ENCODE measurements at places on chromosomes 1 and 21.

DNA sequence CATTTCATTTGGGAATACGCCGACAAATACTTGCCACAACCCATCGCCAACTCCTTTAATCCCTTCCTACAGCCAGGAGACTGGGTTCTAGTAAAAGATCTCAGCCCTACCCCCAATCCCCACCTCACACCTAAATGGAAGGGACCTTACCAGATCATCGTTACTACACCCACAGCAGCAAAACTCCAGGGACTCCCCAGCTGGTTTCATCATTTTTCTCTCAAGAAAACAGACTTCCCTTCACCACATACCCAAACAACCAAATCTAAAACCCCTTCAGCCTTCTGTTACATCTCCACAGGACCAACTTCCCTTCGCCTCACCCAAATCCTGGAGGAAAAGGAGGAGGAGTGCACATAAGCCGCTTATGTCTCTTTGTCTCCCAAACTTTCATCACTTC is 23.7 kb upstream of the SLC2A5 start:
- no peaks in the 10 kb centered on the region for H3K27me3 ChIP-seq
- no peaks in the 10 kb centered on the region for H3K36me3 ChIP-seq
- H3K27ac ChIP-seq: no peak overlapping the region
- DNase-seq: no peak
- no peak overlapping the region for H3K4me3 ChIP-seq

- H3K27me3 ChIP-seq: no peaks in the 10 kb centered on the region
- H3K27ac ChIP-seq: no peak overlapping the region
- peaks cover 10% of the 10 kb centered on the region for H3K4me1 ChIP-seq
- no peaks in the 10 kb centered on the region for H3K36me3 ChIP-seq
- H3K4me3 ChIP-seq: no peak overlapping the region
Observed at GRCh38 chr21:15742052-15742670, 12.4 kb downstream of the USP25 start.

DNA sequence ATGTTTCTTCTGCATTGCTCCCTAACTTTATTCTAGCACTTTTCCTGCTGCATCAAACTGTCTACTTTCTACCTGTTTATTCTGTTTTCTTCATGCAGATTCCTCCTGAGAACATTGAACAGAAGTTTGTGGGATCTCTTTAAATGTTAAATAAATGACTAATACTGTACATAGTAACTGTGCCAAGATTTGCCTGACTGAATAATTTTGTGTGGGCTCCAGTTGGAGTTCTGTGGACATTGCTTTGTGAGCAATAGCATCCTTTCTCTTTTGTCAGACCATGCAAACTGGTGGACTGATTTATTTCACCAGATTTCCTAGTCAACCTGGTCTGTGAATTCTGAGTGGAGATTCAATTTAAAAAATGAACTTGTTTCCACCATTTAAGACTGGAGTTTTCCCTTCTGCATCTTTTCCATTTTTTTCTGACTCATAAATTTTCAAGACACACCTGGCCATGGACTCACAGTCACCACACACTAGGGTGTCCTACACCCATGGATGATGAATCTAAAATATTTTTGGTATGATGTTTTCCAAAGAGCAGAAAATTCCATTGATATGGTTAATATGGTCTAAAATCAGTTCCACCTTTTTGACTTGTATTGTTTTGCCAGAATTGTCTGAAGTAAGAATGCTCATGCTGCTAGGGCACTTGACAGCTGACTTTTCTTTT is 140.7 kb upstream of the SPAG17 start:
- no peak overlapping the region for H3K27ac ChIP-seq
- no peaks in the 10 kb centered on the region for H3K4me1 ChIP-seq
- H3K27me3 ChIP-seq: no peaks in the 10 kb centered on the region
- DNase-seq: no peak
- H3K4me3 ChIP-seq: no peak overlapping the region
- H3K36me3 ChIP-seq: no peaks in the 10 kb centered on the region

GRCh38 chr1:21280482-21280881 is 9.8 kb downstream of the ECE1 start:
- no peak for DNase-seq
- H3K4me3 ChIP-seq: no peak overlapping the region
- H3K27ac ChIP-seq: peak overlapping the region; percentile 28
- H3K36me3 ChIP-seq: no peaks in the 10 kb centered on the region

- H3K27ac ChIP-seq: no peak overlapping the region
- peaks cover 75% of the 10 kb centered on the region for H3K36me3 ChIP-seq
- no peaks in the 10 kb centered on the region for H3K27me3 ChIP-seq
- H3K4me3 ChIP-seq: no peak overlapping the region
- DNase-seq: peak; percentile 12
Observed at GRCh38 chr1:43432907-43433306, 20.8 kb downstream of the HYI start.

- no peak overlapping the region for H3K27ac ChIP-seq
- H3K27me3 ChIP-seq: no peaks in the 10 kb centered on the region
- peaks cover 11% of the 10 kb centered on the region for H3K4me1 ChIP-seq
- no peak for DNase-seq
- H3K4me3 ChIP-seq: no peak overlapping the region
- no peaks in the 10 kb centered on the region for H3K36me3 ChIP-seq
Observed at GRCh38 chr1:155890251-155890650, 20.9 kb downstream of the RIT1 start.

DNA sequence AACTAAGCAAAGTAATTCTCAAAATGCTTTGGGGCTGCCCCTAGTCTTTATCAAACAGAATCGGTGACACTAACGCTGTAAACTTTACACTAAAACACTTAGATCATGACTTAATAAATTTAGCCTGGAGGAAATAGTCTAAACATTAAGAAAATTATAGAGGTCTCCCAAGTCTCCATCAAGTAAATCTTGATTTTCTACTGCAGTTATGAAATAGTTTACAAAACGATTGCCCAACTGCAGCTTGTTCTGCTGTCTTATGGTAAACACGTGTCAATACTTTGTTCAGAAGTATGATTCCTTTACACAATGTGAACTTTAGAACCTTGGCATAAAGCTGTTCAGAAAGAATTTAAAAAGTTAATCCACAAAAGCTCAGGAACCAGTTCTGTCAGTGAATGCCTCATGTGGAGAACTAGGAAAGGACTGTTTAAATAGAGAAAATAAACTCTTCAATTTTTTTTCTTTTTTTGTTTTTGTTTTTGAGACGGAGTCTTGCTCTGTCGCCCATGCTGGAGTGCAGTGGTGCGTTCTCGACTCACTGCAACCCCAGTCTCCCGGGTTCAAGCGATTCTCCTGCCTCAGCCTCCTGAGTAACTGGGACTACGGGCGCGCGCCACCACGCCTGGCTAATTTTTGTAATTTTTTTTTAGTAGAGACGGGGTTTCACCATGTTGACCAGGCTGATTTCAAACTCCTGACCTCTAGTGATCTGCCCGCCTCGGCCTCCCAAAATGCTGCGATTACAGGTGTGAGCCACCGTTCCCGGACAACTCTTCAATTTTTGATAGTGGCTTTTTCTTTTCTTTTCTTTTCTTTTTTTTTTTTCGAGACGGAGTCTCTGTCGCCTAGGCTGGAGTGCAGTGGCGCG is 1.6 kb downstream of the DDI2 start:
- H3K36me3 ChIP-seq: peaks cover 5% of the 10 kb centered on the region
- peak overlapping the region; percentile 96 for H3K27ac ChIP-seq
- peaks cover 39% of the 10 kb centered on the region for H3K4me1 ChIP-seq
- no peak for DNase-seq
- no peaks in the 10 kb centered on the region for H3K27me3 ChIP-seq

All from adrenal gland (tissue), 19 donors.